ENCODE measurements at places on chromosomes 5 and 9.

- no peak for DNase-seq
Measured at GRCh38 chr9:110316261-110317075, 21.2 kb downstream of the TXNDC8 start.

- no peak for DNase-seq
Measured at GRCh38 chr5:121725450-121725849, 126.2 kb upstream of the FTMT start.

DNA sequence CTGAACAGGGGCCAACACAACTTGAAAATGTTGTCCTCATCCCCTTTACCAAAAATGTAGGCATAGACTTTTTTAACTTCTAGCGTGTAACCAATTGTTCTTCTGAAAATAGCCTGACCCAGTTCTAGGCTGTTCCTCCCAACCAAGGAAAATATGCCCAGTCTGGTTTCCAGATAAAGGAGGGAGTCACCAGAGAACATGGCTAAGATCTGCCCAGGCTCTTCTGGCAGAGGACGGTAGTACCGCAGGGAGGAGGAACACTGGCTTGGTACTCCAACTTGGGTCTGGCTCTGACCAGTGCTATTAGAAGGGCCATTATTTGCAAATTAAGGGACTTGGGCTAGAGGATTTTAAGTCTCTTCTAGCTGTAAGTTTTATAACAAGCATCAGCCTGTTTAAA lies 63.1 kb downstream of the GRAMD2B start:
- DNase-seq, result no peak

DNA sequence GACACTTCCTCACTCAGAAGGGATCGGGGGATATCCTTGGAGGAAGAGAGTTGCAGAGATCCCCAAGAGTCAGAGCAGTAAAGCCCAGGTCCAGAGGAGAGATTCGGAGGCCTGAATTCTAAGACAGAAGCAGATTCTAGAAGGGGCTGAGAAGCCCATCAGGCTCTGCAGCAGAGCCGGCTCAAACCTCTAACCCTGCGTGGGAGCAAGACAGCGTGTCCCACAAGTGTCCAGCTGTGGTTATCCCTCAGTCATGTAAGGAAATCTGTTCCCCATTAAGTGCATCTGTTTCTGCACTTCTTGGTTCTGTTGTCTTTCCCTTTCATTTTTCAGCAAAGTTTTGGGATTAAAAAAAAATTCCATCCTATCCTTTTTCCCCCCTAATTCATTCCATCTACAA lies 4.8 kb upstream of the DIAPH1 start:
- no peak for DNase-seq

DNA sequence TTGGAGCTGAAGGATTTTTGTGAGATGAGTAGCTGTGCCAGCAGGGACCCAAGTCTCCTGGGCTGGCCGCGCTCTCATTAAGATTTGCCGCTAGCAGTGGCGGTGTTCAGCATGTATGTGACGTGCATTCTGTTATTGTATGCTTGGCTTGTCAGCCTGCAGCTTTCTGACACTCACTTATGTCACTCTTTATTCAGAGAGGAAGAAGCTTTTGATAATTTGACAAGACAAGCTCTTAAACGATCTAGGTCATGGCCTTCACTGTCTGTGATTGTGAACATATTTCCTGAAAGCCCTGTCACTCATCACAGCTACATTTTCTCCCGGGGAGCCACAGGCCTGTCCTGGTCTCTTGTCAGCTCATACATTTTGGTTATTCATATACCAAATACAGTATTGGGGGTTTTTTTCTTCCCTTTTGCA lies 98.2 kb upstream of the GRHPR start:
- no peak for DNase-seq

DNA sequence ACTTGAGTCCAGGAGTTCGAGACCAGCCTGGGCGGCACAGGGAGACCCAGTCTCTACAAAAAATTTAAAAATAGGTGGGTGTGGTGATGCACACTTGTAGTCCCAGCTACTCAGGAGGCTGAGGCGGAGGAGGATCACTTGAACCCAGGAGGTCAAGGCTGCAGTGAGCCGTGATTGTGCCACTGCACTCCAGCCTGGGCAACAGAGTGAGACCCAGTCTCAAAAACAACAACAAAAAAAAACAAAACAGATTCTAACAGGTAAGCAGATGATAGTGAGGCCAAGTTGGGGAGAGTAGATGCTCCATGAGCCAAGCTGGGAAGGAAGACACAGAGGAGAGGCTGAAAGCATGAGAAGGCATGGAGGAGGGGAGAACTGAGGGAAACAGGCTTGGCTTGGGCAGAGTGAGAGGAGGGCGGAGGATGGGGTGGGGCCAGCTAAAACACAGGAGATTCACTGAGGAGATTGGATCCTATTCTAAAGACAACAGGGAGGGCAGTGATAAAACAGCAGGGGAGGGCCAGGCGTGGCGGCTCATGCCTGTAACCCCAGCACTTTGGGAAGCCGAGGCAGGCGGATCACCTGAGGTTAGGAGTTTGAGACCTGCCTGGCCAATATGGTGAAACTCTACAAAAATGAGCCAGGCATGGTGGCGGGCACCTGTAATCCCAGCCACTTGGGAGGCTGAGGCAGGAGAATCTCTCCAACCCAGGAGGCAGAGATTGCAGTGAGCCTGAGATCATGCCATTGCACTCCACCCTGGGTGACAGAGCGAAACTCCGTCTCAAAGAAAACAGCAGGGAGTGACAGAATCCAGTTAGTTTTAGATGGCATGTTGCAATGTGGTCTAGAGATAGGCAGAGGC lies 8.4 kb downstream of the RPS14 start:
- no peak for DNase-seq

DNA sequence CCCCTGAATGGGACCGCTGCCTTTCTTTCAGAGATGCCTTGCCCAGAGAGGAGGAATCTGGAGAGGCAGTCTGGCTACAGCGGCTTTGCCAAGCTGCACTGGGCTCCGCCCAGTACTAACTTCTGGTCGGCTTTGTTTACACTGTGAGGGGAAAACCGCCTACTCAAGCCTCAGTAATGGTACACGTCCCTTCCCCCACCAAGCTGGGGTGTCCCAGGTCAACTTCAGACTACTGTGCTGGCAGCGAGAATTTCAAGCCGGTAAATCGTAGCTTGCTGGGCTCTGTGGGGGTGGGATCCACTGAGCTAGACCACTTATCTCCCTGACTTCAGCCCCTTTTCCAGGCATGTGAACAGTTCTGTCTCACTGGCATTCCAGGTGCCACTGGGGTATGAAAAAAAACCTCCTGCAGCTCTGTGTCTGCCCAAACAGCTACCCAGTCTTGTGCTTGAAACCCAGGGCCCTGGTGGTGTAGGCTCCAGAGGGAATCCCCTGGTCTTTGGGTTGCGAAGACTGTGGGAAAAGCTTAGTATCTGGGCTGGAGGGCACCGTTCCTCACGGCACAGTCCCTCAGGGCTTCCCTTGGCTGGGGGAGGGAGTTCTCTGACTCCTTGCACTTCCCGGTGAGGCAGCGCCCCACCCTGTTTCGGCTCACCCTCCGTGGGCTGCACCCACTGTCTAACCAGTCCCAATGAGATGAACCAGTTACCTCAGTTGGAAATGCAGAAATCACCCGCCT lies 171.2 kb downstream of the CWC27 start:
- DNase-seq, result no peak

DNA sequence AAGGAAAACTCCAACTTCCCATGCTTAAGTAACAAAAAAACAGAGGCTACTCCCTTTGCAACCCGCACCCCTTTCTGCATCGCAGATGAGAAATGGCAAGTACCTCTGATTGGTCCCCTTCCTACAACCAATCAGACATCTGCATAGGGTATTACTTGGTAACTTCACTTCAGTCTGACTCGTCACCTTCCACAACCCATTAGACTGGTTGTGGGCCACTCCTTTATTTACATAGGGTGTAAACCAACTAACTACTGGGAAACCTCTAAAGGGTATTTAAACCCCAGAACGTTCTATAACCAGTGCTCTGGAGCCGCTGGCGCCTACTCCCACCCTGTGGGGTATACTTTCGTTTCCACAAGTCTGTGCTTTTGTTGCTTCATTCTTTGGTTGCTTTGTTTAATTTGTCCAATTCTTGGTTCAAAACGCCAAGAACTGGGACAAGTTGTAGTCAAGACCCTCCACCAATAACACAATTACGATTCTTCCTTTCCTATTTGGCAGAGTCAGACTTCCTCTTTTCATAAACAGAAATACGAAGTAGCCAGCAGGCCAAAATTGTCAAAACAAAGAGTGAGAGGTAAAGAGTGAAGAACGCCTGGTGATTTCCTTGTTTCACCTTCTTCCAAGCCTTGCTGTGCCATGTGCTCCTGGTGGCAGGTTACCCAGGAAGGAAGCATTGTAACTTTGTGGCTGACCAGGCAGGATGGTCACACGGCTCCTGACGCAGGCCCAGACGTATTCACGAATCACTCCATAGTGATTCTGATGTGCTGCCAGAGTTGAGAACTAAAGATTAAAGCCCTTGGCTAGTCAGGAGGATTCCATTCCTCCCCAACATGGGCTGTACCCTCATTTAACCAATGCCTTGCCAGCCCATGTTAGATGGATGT lies 477.4 kb downstream of the ARHGEF28 start:
- DNase-seq, result no peak
